ENCODE measurements at places on chromosomes 11 and 22. TPM values are rescaled to one million over a fixed set of nuclear protein-coding genes. Genes with fewer than 3 reads are reported as not detected.

DNA sequence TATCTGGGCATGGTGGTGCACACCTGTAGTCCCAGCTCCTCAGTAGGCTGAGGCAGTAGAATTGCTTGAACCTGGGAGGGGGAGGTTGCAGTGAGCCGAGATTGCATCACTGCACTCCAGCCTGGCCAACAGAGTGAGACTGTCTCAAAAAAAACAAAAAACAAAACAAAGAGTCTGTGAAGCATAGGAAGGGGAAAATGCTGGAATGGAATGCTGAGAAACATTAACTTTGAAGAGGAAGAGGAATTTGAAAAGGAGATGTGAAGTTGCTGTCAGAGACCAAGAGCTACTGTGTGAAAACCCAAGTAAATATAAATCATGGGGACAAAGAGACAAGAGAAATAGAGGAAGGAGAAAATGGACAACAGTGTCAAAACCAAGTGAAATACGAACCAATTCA lies 455.1 kb upstream of the ARHGAP42 start:
- DNase-seq, result no peak

Gene OR8G1
- total RNA-seq, result not detected

Gene PLAAT2
- 0.39 TPM for total RNA-seq

DNA sequence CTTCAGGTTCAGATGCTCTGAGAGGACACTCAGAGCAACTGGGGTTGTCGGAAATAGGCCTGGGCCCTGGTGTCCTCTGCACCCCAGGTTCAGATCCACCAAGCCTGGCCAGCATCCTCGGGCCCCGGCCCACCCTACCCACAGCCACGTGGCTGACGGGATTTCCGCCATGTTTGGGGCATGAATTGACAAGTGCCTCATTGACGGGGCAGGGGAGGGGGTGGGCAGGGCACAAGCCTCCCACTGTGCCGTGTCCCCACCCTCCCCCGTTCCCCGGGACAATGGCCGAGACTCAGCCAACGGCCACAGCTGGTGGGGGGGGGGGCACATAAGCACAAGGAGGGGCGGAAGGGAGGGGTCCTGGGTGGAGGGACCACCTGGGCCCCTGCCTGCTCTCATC lies 8.5 kb downstream of the MYRF start:
- DNase-seq, result no peak

Gene SCN2B
- total RNA-seq, result not detected

- peak; percentile 60 for DNase-seq
These were observed 31.2 kb downstream of the PDE2A start for GRCh38 chr11:72642884-72643522.

Gene CRYBA4
- total RNA-seq, result not detected
